Foreskin fibroblast (primary cell): ENCODE measurements at places on chromosomes 2 and 18.

GRCh38 chr2:3679180-3679579 is 21.2 kb downstream of the ALLC start:
- no peak for DNase-seq

DNA sequence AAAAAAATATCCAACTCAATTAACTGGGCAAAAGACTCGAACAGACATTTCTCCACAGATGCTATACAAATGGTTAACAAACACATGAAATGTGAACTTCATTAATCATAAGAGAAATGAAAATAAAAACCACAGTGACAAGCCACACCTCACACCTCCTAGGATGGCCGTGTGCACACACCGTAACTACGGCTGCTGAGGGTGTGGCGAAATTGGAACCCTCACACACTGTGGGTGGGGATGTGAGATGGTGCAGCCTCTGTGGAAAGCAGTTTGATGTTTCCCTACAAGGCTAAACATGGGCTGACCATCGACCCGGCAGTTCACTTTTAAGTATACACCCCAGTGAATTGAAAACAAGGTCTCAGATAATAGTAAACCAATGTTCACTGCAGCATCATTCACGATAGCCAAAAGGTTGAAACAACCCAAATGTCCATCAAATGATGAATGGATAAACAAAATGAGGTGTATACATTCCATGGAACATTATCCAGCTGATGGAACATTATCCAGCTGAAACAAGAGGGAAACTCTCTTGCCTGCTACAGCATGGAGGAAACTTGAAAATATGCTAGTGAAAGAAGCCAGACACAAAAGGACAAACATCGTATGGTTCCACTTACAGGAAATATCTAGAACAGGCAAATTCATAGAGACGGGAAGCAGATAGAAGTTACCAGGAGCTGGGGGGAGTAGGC is 32.2 kb downstream of the ZAP70 start:
- no peak for DNase-seq

DNA sequence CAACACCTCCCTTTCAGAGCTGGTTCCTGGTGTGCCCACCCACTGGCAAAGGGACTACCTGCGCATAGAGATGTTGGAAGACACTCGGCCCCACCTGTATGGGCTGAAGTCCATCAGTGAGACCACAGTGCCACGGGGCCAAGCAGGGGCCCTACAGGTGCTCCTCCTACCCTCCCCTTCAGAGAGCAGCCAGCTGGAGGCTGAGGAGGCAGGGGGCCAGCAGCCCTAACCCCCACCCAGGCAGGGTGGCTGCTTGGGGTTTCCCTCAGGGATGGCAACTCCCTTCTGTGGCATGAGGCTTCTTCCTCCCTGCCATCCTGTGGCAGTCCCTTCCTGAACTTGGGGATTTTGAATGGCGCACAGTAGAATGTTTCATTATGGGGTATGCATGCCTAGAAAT is 125.3 kb downstream of the NCK2 start:
- DNase-seq = no peak

DNA sequence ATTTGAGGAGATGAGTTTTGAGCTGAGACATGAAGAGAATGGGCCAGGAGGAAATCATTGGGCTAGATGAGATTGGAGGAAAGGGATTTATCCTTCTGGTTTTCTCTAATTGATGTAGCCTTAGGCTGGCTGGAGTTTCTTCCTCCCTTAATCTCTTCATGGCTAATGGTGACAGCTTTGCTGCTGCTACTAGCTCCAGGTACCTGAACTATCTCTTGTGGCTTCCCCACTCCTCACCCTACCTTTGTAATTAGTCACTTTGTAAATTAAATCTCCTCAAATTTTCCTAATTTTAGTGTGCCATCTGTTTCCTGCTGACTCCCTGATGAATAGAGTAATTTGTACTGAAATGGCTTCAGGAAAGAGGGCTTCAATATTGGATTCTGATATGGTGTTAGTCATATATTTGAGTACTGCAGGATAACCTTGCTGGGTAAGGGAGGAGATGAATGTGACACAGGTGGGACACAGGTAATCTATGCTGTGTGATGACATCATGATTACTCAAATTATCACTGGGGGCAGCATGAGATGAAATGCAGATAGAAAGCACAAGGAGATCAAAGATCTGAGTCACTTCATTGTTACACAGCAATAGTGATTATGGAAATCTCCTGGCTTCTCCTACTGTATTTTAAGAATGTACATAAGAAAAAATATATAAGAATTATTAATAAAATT is 1134.1 kb upstream of the DDX18 start:
- no peak for DNase-seq

- DNase-seq = peak; percentile 37
These were observed 182.5 kb downstream of the C1D start for GRCh38 chr2:67880291-67880761.
